Regular cardiac myocyte (primary cell): ENCODE measurements at places on chromosomes 2 and 18. TPM values are rescaled to one million over a fixed set of nuclear protein-coding genes. Genes with fewer than 3 reads are reported as not detected.

RBBP8 gene
- 26.8 and 48.9 TPM in 2 replicates for total RNA-seq

GPR39 gene
- total RNA-seq = 2.3 and 2.8 TPM in 2 replicates

POLR1B gene
- 13.2 and 25.1 TPM in 2 replicates for total RNA-seq

PFN4 gene
- 0.28 and 0.38 TPM in 2 replicates for total RNA-seq

GULP1 gene
- 38.7 and 38.9 TPM in 2 replicates for total RNA-seq
